Esophagus squamous epithelium (tissue), 5 donors: ENCODE measurements at places on chromosomes 4 and X. TPM values are rescaled to one million over a fixed set of nuclear protein-coding genes. Genes with fewer than 3 reads are reported as not detected.

GRCh38 chr4:41757521-41758156, 9.1 kb upstream of the PHOX2B start:
- no peak for DNase-seq

DNA sequence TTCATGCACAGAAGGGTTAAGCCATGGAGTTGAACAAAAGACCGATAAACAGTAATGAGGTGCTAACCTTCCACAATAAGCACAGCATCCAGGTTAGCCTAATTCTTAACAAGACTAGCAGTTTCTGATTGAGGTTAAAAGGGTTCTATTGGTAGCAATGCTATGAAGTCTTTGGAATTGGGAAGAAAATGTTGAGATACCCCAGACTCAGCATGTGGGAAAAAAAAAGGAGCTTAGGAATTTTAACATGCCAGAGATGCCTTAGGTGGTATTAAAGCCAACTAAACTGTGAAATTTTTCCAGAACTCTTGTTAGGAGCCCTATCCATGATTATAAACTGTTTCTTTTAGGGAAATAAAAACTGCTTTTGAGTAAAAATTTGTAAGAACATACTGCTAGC, 391.7 kb downstream of the GABRG1 start:
- no peak for DNase-seq

DNA sequence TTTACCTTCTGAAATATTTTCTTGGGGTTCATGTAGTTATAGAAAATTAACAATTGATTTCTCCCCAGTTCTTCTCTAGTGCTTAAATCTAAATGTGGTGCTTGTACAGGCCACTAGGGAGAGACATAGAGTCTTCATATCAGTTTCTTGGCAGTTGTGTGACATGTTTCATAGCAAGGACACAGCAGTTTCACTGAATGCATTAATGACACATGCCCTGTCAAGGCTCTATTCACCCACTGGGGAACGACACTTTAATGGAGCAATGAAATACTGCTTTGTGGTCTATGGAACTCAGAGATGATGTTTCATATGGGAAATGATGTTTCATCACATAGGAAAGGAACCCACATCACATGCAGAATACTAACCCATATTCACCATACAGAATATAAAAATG, 2.8 kb downstream of the VEGFC start:
- DNase-seq, result no peak

DNA sequence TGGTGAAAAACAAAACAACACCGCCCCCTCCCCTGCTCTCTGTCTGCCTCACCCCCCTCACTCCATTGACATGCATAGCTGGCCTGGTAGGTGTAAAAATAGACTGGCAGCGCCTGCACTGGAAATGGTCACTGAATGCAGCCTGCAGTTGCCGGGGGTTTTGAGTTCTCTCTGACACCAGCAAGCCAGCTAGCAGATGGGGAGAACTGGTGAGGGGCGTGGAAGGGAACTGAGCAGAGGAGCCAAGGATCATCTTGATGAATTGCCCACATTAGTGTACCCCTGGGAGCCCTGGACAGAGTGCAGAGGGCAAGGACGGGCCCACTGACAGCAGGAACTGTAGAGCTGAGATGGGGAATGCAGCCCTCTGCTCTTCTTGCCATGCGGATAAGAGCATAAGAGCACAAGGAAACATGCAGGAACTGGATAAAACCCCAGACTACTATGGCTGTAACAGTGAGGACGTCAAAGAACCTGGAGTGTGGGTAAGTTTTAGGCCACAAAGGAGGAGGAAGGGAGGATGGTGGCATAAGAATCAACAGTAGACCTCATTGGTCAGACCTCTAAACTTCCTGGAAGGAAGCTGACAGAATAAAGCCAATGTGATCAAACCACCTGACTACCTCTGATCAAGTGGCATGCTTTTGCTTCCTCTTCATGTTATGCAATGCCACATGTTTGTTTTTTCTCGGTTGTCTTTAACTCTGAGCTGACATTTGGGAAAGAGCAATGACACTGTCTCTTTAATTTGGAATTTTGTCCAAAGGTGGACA, 96.3 kb downstream of the ANK2 start:
- no peak for DNase-seq

- no peak for DNase-seq
Observed at GRCh38 chr4:100983426-100983825, 363.9 kb downstream of the PPP3CA start.

DNA sequence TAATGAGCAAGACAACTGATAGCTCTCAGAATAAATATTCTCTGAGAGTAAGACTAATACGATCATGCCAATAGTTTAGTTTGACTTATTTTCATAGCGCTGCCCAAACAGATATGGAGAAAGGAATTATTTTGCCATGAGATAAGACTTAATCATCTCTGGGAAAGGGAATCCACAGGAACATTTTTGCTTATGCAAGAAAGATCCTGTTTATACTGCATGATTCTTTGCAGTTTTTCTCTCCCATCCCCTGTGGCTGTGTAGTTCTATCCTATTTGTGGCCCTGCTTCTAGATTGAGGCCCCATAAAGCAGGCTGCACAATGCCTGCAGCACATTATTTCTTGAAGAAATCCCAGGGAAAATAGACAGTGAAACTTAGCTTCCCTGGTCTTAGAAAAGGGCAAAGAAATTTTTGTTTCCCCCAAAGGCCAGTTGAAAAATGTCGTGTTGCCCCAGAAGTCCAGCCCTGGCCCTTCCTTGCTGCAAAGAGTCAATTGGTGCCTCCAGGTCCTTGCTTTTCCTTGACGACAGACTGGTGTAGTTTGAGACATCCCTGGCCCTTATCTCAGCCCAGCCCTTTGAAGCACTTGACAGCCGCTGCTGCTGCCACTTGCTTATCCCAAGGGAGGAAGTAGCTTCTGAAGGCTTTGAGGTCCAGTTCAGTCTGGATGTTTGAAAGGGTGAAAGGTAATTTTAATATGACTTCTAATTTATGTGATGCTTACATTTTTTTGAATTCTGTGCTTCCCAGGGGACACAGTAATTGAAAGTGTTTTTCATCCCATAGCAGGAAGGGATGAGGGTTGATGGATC, 45.0 kb upstream of the SH3RF1 start:
- DNase-seq, result no peak

GRCh38 chr4:112633477-112634235, 3.1 kb downstream of the ZGRF1 start:
- no peak for DNase-seq

GRCh38 chr4:86833615-86834014, 15.6 kb downstream of the SLC10A6 start:
- no peak for DNase-seq

GRCh38 chrX:48663241-48663640, 20.4 kb upstream of the WAS start:
- no peak for DNase-seq

DNA sequence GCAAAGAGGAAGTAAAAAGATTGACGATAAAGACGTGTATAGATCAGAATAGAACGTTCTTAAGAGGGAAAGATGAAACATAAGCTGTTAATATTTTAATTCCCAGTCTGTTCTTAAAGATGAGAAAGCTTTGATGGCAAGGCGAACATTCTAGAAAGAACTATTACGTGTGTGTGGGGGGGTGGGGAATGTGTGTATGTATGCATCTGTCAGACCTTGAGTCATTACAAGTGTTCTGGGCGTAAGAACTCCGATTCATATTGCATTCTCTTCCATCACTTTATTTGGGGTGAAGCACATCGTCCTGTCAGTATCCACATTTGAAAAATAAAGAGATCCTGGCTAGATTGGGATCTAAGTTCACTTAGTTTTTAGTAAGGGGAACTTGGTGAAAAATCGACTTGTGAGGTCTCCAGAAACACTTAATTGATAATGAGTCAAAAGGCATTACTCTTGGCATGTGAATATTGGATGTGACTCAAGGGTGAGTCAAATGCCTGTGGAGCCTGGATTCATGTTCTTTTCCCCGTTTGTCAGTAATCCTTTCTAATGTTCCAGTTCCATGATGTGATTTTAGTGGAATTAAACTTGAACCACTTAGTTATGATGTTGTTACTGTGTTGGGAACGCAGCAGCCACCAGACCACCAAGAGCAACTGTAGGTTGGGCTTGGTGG, 3.1 kb downstream of the SMS start:
- DNase-seq, result no peak

GRCh38 chrX:107398115-107398514, 51.3 kb upstream of the FRMPD3 start:
- DNase-seq, result no peak

GRCh38 chr4:94911106-94911505, 153.4 kb downstream of the BMPR1B start:
- no peak for DNase-seq

- no peak for DNase-seq
Observed at GRCh38 chrX:136496186-136496763, 1.1 kb upstream of the HTATSF1 start.

- DNase-seq, result no peak
Observed at GRCh38 chr4:6530964-6531363, 44.0 kb upstream of the MAN2B2 start.

DNA sequence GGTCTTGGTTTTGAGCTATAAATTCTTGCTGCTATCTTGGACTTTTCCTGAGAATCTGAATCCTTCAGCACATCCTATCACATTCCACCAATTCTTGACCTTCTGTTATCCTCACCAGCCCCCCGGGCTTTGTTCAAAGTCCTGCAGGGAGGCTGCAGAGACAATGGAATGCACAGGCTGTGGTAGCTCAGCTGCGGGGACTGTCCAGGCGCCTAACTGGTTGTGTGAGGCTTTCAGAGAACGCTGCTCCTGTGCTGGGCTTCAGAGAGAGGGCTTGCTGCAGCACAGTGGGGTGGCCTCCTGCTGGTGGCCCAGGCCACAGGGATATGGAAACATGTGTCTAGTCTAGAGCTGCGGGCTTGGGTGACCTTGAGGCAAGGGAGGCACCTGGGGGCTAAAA, 196.3 kb upstream of the GATB start:
- no peak for DNase-seq

- DNase-seq, result no peak
Observed at GRCh38 chr4:41538017-41538733, at the start of gene LIMCH1. LIMCH1 (plus strand) TSS chr4:41538157; CDS start chr4:41605996, 67,839 bp downstream.

GRCh38 chr4:150817804-150818528, 197.1 kb downstream of the LRBA start:
- DNase-seq, result no peak

The TMPRSS11B gene
- 60.0 TPM for total RNA-seq

The PDGFC gene
- total RNA-seq, result 22.1 TPM

The SHROOM2 gene
- 13.2 TPM for total RNA-seq

The IGSF1 gene
- total RNA-seq, result 0.76 TPM

The UGT2B17 gene
- total RNA-seq, result not detected

The CXCL6 gene
- total RNA-seq, result 10.1 TPM

The SUPT20HL1 gene
- not detected for total RNA-seq

The SYTL4 gene
- 5.4 TPM for total RNA-seq

The XG gene
- total RNA-seq, result 16.9 TPM

The ARHGAP4 gene
- 3.9 TPM for total RNA-seq

The SEC24B gene
- 20.4 TPM for total RNA-seq

The CLTRN gene
- 0.22 TPM for total RNA-seq
